ENCODE measurements at places on chromosomes 6 and 20. TPM values are rescaled to one million over a fixed set of nuclear protein-coding genes. Genes with fewer than 3 reads are reported as not detected.

SRSF12 gene
- total RNA-seq = 4.0 TPM

FGD2 gene
- total RNA-seq = 0.44 TPM

RSPO3 gene
- not detected for total RNA-seq

FERMT1 gene
- 17.6 TPM for total RNA-seq

PNPLA1 gene
- not detected for total RNA-seq

MAFB gene
- total RNA-seq = 6.7 TPM

MATN4 gene
- total RNA-seq = 2.2 TPM

TXNDC5 gene
- total RNA-seq = 147 TPM

DOK5 gene
- total RNA-seq = 10.1 TPM

TNNC2 gene
- total RNA-seq = 3.0 TPM

GRCh38 chr6:43877036-43877435 lies 107.0 kb downstream of the VEGFA start:
- no peak for DNase-seq

- no peak for DNase-seq
These were observed 24.4 kb downstream of the PLCB1 start for GRCh38 chr20:8156235-8157079.

GRCh38 chr6:27836783-27837624 lies 75.2 kb downstream of the OR2B2 start:
- peak; percentile 44 for DNase-seq

DNA sequence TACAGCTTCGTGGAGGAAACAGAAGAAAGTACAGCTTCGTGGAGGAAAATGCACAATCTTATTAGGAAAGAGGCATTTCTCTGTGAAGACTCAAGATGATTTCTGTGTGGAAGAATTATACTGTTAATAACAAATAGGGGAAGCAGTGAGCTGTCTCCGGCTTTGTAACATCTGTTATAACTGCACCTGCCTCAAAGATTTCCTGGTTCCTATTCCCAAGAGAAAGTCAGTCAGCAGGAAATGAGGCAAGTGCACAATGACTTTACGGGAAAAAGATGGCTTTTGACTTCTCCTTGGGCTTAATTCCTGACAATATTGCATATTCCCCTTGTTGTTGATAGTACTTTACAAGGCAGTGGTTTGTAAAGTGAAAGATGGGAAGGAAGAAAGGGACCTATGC lies 538.5 kb downstream of the BMP2 start:
- DNase-seq = no peak

GRCh38 chr20:9711872-9712271 lies 127.0 kb downstream of the PAK5 start:
- no peak for DNase-seq

DNA sequence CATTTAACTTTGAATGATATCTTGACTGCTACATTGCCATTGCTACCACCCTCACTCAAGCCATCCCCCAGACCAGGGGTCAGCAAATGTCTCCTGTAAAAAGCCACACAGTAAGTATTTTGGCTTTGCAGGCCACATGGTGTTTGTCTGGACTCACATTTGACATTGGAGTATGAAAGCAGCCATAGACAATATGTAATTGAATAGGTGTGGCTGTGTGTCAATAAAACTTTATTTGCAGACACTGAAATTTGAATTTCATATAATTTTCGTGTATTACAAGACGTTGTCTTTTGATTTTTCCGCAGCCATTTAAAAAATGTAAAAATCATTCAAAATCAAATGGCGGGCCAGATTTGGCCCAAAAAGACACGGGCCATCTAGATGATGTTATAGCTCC lies 36.3 kb upstream of the OCSTAMP start:
- no peak for DNase-seq

- no peak for DNase-seq
These were observed 51.3 kb downstream of the CDC5L start for GRCh38 chr6:44438827-44439226.

GRCh38 chr20:62925420-62926228 lies 681 bp downstream of the DIDO1 start:
- DNase-seq = no peak

GRCh38 chr20:53662595-53662994 lies 69.0 kb upstream of the ZNF217 start:
- no peak for DNase-seq

DNA sequence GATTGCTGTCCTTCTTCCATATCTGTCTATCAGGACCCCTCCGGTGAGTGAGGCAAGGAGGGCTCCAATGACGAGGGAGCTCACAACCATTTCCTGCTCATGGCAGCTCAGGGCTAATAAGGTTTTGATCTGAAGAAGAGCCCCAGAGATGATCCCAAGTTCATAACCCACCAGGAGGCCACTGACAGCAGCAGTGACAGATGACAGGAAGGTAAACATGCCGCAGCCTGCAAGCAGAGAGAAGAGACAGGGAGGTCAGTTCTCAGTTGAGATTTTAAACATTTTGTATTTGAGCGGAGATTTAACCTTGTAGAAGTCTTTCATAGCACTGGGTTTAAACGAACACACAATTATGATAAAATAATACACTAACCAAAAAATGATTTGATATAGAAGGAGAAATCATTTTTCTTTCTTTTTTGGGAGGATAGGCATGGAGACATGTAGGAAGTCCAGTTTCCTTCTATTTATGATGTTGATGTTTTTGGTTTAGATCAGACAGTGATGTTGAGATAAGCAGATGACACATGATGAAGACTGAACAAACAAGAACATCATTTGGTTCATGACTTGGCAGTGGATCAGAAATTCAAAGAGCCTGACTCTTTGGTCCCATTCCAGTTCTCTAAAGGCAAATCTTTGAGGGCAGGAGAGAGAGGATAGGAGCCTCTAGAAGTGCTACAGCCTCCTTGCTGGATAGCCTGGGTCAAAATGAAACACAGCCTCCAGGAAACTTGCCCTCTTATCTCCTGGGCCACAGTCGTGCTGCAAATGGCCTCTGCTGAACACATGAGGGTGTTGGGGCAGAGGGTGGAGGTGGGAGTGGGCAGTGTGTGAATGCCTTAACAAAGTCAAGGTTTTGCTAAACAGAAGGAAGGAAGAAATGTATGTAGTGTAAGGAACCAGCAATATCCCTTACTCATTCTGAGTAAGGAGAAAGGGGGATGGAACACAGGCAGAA lies 22.6 kb downstream of the SLC2A12 start:
- DNase-seq = no peak

DNA sequence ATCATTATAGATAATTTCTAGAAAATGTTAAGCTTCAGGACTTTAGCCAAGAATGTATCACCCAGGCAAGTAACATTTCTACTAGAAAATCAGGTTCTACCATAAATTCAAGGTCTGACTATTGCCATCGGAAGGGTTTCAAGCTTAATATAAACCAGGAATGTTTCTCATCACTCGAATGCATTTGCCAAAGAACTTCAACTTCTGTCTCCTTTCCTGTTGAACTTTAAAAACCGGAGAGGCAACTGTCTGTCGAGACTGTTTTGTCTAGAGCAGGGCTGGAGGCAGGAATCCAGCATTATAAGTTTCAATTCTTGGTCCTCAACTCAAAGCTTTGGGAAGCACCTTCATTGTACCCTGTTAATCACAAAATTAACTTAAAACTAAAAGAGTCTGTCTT lies 264.7 kb downstream of the ZNF217 start:
- DNase-seq = no peak

- no peak for DNase-seq
These were observed 54.4 kb downstream of the OPRM1 start for GRCh38 chr6:154093231-154094044.

DNA sequence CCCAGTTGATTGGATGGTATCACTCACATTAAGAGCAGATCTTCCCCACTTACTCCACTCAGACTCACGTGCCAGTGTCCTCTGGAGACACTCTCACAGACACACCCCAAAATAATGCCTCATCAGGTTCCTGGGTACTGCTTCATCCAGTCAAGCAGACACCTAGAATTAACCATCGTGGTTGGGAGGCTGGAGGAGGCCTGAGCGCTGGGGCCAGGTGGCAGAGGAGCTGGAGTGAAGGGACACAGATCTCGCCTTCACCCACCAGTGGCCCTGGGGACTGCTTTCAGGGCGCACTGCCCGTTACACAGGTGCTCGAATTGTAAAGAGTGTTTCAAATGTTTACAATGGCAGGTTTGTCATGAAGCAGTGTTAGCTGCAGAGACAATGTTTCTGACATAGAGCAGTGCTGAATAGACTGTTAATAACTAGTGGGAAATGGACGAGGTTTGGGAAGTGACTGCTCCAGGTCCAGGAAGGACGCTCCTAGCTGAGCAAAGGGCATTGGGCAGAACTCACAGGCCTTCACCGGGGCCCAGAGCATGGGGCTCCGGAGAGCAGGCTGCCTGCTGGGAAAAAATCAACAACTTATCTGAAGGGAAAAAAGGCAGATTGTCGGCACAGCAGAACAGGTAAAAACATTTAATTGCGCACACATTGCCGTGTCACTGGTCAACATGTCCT lies 38.4 kb downstream of the TMEM242 start:
- DNase-seq = no peak

GRCh38 chr6:47310131-47310480 lies 401 bp upstream of the TNFRSF21 start:
- no peak for DNase-seq

DNA sequence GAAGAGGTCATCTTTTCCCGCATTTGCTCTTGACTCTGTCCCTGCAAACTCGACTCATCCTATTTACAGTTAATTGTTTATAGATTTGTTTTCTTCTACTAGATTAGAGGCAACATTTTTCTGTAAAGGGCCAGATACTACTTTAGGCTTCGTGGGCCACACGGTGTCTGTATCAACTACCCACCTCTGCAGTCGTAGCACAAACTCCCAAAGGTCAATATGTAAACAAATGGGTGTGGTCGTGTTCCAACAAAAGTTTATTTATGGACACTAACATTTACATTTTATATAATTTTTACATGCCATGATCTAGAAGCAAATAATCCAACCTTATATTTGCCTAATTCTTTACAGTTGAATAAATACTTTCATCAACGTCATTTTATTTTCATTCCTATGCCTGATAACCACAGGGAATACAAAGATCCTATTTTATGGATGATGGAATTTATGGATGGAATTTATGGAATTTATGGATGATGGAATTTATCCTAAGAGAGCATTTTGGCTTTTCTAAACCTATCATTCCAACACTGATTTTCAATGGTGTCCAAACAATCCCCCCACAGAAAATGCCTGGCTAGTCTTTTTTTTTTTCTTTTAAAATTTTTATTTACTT lies 232.8 kb downstream of the MYLK4 start:
- DNase-seq = no peak

DNA sequence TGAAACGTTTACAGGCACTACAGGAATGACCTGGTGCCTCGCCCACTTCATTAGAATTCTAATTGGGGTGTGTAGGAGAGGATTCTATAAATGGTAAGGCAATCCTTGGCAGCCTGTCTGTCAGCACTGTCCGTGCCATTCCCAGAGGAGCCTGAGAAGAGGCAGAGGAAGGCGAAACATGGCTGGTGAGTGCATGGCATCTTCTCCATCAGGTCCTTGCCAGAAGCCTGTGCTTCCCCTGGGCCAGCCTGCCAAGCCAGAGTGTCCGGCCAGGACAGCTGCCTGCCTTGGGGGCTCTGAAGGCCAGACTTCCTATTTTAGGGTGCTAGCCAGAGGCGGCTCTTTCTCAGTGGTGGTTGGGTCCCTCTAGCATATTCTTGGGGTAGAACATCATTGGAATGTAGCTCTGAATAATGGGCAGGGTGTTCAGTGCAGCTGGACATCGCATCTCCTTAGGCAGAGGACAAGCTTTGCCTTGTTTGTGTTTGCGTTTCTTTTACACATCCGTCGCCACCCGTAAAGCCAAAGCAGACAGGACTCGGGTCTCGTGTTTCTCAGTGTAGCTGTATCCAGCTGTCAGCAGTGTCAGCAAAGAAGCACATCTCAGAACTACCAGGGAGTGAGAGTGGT lies at the start of gene TGM3:
TSS of gene TGM3 (plus strand) at position 116 of the 630 bp plus-strand sequence. CDS start at position 179, 63 bp downstream.
- DNase-seq = no peak

DNA sequence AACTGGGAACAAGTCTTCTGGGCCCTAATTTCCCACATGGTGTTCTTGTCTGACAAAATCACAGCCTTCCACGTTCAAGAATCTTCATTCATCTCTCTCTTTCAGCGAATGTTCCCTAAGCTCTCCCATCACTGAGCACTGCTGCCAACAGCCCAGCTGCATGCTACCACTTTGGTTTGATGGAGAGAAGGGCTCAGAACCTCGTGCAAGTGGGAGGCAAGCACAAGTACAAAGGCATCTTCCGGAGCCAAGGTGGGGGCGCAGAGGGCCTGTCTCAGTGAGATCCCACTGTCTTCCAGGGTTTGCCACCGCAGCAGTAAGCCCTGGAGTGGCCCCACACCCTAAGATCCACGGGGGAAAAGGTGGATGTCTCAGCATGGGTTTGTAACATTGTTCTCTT lies 17.2 kb downstream of the DLL1 start:
- DNase-seq = no peak

DNA sequence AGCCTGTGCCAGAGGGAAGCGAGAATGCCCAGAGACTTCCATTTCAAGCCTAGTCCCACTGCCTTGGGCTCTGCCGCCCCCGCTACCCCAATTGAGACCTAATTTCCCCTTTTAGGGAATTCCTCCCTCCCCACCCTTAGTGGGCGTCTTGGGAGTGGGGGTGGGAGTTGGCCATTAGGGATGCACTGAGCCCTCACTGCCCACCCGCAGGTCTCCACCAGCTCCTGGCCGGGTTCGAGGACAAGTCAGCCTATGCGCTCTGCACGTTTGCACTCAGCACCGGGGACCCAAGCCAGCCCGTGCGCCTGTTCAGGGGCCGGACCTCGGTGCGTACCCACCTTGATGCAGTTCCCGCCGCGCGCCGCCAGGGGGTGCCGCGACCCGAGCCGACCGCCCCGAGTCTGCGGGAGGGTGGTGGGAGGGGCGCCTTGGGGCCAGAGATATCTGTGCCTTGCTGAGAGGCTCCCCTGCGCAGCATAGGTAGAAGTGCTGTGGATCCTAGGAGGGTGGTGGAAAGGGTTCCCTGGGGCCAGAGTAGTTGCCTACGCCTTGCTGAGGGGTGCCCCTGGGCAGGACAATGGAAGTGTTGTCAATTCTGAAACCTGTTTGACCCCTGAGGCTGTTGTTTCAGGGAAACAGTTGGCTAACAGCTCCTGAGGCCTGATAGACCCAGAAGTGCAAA lies 9.2 kb downstream of the ITPA start:
- DNase-seq = peak; percentile 91

DNA sequence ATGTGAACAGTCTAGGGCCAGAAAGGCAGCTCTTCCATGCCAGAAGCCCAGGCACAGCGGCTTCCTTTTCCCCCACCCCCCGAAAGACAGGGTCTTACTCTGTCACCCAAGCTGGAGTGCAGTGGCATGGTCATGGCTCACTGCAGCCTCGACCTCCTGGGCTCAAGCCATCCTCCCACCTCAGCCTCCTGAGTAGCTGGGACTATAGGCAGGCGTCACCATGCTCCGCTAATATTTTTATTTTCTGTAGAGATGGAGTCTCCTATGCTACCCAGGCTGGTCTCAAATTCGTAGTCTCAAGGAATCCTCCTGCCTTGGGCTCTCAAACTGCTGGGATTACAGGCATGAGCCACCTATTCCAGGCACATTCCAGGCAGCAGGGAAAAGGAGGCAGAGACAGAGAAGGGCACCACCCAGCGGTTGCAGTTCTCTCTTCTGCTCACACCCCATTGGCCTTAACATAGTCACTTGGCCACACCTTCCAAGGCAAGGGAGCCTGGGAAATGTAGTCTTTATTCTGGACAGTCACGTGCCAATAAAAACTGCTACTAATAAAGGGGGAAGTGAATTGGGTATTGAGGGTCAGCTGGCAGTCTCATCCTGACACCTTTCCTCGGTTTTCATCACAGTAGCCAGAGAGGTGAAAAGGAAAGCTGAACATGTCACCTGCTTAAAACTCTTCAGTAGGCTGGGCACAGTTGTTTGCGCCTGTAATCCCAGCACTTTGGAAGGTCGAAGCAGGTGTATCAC lies 205.9 kb downstream of the ZMYND8 start:
- DNase-seq = peak; percentile 90

GRCh38 chr6:12957321-12958051 lies 240.9 kb downstream of the PHACTR1 start:
- peak; percentile 21 for DNase-seq

GRCh38 chr20:8394308-8394945 lies 262.4 kb downstream of the PLCB1 start:
- DNase-seq = no peak

Measured in WTC11 (cell line).